Memory B cell (primary cell): ENCODE measurements at places on chromosomes 13 and 19.

DNA sequence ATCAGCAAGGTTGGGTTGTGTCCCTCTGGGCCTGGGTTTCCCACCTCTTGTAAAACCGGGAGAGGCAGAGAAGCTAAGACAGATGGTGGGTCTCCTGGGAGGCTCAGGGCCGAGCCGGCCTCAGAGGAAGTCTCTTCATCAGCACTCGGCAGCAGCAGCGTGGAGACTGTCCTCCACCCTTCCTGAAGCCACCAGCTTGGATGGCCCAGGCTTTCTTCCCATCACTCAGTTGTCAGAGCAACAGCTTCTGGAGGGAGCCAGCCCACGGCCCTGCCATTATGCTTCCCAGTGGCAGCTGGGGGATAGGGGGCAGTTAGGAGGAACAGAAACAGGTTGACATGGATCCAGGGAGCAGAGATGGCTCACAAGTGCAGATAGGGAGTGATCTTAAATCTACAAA lies 191.0 kb downstream of the KATNAL1 start:
- H3K4me1 ChIP-seq, result peaks cover 22% of the 10 kb centered on the region
- H3K4me3 ChIP-seq, result no peak overlapping the region
- peak overlapping the region; percentile 30 for H3K27ac ChIP-seq
- peaks cover 8% of the 10 kb centered on the region for H3K27me3 ChIP-seq
- no peak for DNase-seq
- H3K36me3 ChIP-seq, result no peaks in the 10 kb centered on the region

DNA sequence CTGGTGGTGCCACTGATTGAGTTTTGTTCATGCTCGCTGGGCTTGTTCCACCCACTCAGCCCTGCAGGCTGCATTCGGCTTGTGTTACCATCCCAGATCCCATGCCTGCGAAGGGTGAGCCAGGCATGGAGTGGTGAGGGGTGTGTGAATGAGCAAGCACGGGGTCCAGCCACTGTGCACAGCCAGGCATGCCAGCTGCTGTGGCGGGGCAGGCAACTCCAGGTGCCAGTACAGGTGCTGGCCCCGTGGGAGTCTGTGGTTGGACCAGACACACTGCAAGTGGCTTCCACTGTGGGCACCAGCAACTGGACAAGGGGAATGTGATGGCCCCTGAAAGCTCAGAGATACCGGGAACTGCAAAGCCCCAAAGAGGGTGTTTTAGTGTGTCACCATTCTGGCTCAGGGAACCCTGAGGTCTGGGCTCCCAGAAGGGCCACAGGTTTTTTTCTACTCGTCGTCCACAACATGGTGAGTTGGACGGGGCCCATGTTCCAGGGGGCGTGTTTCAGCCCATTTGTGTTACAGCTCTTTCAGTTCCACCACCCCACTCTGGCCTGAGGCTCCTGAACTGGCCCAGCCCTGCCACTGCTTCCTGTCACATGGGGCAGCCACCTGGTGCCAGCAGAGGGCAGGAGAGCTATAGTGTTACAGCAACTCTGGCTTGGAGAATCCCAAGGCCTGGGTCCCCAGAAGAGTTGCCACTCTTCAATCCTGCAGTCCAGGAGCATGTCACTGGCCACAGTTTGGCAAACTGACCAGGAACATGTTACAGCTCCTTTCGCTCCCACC lies 217.0 kb upstream of the OBI1 start:
- H3K27me3 ChIP-seq, result peaks cover 2% of the 10 kb centered on the region
- no peak overlapping the region for H3K27ac ChIP-seq
- H3K4me1 ChIP-seq, result no peaks in the 10 kb centered on the region
- H3K36me3 ChIP-seq, result no peaks in the 10 kb centered on the region
- no peak overlapping the region for H3K4me3 ChIP-seq

DNA sequence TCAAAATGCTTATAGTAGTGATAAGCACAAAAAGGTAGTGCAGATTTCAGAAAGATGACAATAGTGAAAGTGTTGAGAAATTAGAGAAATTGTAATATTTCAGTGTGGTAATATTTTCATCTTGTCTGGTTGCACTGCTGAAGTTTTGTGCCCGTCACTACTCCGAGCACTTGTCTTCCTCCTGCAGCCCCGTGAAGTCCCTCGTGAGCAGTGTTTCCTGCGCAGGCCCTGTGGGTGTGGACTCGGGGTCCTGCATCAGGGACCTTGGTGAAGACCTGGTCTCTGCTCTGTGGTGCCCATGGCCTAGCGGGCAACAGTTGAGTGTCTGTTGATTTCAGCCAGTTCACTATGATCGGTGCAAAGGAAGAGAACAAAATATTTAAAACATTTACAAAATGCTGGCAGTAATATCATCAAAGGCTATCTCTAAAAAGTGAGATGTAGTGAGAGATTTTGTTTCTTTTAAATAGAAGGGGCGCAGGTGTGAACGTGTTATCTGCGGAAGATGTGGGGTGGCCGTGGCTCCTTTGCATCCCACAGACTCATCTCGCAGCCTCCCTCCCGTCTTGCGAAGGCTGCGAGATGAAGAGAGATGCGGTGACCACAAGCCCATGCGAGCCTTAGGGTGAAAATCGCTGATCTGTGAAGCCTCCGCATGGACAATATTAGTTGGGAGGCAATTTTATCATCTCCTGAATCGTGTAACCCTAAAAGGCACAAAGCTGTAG lies 27.7 kb upstream of the DCUN1D2 start:
- H3K36me3 ChIP-seq, result peaks cover 23% of the 10 kb centered on the region
- H3K4me3 ChIP-seq, result no peak overlapping the region
- H3K27ac ChIP-seq, result no peak overlapping the region
- no peaks in the 10 kb centered on the region for H3K27me3 ChIP-seq
- DNase-seq, result no peak
- H3K4me1 ChIP-seq, result no peaks in the 10 kb centered on the region

DNA sequence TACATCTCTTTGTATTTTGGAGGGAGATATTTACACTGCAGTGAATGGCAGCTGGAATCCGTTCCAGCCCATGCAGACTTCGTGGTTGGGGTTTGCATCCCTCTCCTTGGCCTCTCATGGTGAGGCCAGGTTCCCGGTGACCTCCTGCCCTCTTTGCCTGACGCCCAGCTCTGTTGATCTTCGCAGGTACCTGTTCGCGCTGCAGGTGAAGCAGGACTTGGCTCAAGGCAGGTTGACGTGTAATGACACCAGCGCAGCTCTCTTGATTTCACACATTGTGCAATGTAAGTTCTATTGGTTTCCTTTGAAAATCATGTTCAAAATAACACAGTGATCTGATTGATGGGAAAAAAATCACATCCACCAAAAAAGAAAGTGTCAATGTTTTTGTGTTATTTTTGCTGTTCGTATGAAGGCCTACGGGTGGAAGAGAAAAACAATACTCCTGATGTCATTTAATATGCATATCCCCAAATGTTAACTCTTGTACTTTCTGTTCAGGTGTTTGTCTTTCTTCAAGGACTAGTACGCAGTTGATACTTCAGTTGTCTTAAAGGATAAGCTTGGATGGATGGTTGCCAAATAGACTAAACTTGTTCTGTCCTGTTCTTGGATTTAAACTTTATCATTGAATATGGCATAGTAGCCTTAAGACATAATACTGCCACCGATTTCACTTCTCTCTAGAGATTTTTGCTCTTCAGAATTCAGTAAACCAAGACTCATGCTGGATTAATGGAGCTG lies 199.1 kb downstream of the STK24 start:
- H3K27ac ChIP-seq, result no peak overlapping the region
- H3K4me1 ChIP-seq, result no peaks in the 10 kb centered on the region
- no peak overlapping the region for H3K4me3 ChIP-seq
- peaks cover 3% of the 10 kb centered on the region for H3K27me3 ChIP-seq
- no peak for DNase-seq
- H3K36me3 ChIP-seq, result no peaks in the 10 kb centered on the region

DNA sequence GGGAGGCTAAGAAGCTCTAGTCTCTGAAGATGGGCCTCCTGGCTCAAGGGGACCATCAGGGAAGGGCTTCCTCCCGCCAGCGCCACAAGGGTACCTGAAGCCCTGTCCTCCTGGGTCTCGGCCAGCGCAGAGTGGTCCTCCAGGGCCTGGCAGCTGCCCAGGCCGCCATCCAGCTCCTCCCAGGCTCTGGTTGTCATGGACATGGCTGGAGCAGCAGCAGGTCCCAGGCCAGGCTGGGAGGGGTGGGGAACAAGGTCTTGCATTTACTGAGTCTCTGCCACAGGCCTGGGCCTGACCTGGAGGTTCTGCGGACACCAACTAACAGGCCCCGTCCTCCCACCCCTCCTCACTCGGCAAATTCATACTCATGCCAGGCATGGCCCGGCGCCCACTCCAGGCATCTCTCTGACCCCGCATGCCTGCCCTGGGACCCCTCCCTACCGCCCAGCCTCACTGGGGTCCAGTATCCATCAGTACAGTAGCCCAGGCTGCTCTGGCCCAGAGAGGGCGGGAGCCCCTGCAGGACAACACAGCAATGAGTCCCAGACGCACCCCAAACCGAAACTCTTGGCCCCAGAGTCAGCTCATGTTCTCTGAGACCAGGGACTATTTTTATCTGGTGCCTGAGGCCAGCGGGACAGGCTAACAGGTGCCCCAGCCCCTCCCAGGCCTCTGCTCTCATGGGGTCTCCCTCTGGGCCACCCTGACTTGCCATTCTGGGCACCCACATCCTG lies 938 bp downstream of the JSRP1 start:
- H3K4me1 ChIP-seq, result peaks cover 31% of the 10 kb centered on the region
- H3K27ac ChIP-seq, result peak overlapping the region; percentile 84
- no peak overlapping the region for H3K4me3 ChIP-seq
- no peak for DNase-seq
- no peaks in the 10 kb centered on the region for H3K27me3 ChIP-seq
- H3K36me3 ChIP-seq, result no peaks in the 10 kb centered on the region

DNA sequence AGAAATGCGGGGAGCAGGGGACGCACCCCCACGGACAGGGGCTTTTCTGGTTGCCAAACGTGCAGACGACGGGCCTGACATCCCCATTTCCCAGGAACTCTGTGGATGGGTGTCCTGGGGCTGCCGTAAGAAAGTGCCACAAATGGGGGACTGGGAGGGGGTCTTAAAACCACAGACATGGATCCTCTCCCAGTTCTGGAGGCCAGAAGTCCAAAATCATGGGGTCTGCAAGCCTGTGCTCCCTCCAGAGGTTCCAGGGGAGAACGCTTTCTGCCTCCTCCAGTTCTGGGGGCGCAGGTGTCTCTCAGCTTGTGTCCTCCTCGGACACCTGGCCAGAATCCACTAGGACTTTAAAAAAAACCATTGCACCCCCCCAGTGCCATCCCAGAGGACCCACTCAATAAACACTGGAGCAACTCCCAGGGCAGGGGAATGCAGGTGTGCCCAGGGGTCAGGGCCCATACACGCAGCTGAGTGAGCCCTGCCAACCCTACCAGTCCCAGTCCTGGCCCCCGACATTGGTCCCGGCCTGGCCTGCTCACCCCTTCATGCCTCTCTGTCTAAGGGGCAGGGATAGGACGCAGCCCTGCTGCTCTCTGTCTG lies 103.9 kb downstream of the GADD45B start:
- no peak for DNase-seq
- peaks cover 4% of the 10 kb centered on the region for H3K4me1 ChIP-seq
- H3K27ac ChIP-seq, result no peak overlapping the region
- peaks cover 20% of the 10 kb centered on the region for H3K36me3 ChIP-seq
- no peaks in the 10 kb centered on the region for H3K27me3 ChIP-seq

DNA sequence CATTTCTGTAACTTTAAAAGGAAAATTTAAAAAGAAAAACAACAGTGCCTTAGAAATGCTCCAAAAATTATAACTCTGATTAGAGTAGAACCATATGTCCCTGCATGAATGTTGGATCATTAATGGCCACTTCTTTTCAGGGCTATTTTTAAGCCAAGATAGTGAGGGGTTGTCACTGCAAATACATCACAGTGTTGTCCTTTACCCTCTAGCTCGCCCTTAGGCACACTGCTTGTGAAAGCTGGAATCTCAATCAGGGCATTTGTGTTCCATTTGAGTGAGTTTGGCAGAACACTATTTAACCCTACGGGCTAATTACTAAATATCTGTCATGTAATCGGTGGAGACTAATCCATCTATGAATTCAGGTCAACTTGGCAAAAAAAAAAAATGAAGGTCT lies 212.2 kb downstream of the NHLRC3 start:
- no peaks in the 10 kb centered on the region for H3K36me3 ChIP-seq
- H3K4me1 ChIP-seq, result no peaks in the 10 kb centered on the region
- H3K27me3 ChIP-seq, result peaks cover 7% of the 10 kb centered on the region
- H3K27ac ChIP-seq, result no peak overlapping the region
- DNase-seq, result no peak

DNA sequence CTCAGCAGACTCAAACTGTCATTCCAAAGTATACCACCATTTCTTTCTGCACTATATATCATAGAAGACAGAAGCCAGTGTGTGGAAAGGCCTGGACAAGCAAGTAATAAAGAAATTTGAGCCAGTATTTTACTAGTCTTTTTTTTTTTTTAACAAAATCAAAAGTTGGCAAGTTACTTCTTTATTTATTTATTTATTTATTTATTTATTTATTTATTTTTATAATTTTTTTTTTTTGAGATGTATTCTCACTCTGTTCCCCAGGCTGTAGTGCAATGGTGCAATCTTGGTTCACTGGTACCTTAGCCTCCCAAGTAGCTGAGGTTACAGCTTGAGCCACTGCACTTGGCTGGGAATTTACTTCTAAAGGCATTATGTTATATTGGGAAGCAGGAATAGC lies 25.3 kb downstream of the ZNF493 start:
- no peaks in the 10 kb centered on the region for H3K27me3 ChIP-seq
- H3K4me1 ChIP-seq, result no peaks in the 10 kb centered on the region
- no peak overlapping the region for H3K4me3 ChIP-seq
- H3K27ac ChIP-seq, result no peak overlapping the region
- no peak for DNase-seq

DNA sequence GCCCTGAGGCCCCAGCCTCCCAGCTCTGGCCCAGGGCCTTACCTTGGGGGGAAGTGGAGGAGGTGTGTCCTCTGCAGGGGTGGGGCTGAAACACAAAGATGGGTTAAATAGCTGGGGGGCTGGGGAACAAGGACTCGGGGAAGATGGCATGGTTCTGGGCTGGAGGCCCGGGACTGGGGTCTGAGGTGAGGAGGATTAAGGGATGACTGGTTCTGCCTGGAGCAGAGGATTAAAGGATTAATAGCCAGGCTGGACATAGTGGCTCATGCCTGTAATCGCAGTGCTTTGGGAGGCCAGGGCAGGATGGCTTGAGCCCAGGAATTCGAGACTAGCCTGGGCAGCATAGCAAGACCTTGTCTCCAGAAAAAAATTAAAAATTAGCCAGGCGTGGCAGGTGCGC lies 11.6 kb downstream of the MAP4K1 start:
- peaks cover 31% of the 10 kb centered on the region for H3K36me3 ChIP-seq
- peaks cover 9% of the 10 kb centered on the region for H3K4me1 ChIP-seq
- no peak for DNase-seq
- no peaks in the 10 kb centered on the region for H3K27me3 ChIP-seq
- H3K27ac ChIP-seq, result no peak overlapping the region
